Right ventricle myocardium inferior (tissue), 1 donor: ENCODE measurements at places on chromosomes 4 and X. TPM values are rescaled to one million over a fixed set of nuclear protein-coding genes. Genes with fewer than 3 reads are reported as not detected.

SMIM43 gene
- total RNA-seq = not detected

DNA sequence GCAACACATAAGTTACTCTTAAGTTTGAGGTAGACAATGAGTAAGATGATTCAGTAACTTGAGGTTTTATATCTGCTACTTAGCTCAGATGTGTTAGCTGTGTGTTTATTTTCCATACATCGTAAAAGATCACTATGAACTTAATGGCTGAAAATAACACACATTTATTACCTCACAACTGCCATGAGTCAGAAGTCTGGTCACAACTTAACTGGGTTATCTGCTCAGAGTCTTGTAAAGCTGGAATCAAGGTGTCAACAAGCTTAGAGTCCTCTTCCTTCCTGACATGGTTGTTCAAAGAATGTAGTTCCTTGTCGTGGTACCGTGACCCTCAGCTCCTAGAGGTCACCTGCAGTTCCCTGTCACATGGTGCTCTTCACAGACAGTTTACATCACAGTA, 204.9 kb upstream of the MAGEB2 start:
- no peak for DNase-seq

GRCh38 chrX:10725071-10725470, 104.7 kb upstream of the MID1 start:
- no peak for DNase-seq

DNA sequence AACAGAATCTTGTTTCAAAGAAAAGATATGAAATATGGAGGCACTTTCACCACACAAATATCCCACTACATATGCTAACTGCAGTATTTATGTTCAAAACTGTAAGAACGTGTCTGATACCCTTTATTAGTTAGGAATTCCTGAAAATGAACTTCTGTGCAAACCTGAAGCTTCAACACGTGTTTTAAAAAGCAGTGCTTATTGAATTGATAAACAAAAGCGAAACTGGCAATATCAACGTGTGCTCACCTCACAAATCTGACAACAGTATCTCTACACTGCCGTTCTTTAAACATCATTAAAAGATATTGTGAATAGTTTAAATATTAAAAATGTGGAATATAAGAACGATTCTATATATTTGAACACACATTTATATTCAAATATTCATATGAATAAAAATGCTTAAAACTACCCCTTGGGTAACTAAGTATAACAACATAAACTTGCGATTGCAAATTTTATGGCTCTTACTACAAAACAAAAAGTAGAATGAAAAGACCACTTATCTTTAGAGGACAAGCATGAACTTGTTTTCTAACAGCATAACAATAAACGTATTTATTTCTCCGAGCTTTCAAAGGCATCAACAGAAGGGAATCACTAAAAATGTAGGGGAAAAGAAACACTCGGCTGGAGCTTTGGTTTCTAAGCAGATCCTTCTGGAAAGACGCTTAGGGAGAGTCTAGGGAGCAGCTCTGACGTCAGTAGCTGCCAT, at the start of gene LRP2BP:
LRP2BP (minus strand) TSS at position 687 of the 718 bp plus-strand sequence. CDS start 17,738 bp downstream, outside the sequence.
- DNase-seq = no peak

MAMLD1 gene
- 1.8 TPM for total RNA-seq

DNA sequence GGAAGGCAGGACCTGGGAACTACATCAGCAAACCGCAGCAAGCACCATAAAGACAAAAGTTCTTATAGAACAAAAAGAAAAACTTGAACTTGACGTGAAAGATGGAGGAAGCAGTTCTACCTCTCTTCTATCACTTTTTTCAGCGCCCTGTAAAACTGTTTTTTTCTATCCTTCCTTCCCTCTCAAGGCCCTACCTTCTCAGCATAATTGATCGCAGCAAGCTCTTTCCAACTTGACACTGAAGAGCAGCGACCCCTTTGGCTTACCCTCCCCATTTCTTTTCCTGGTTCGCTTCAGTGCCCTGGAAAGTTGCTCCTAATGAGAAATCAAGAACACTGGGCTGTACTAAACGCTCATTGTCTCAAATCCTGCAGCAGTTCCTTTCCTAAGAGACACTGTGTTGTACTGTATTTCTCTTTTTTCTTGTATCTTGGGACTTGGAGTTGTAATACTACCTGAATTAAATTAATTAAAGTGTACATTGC, 150.6 kb upstream of the SLC4A4 start:
- no peak for DNase-seq

ADAMTS3 gene
- total RNA-seq = 0.24 TPM

ANXA5 gene
- 136 TPM for total RNA-seq

ARHGAP36 gene
- total RNA-seq = not detected

F9 gene
- not detected for total RNA-seq

DNA sequence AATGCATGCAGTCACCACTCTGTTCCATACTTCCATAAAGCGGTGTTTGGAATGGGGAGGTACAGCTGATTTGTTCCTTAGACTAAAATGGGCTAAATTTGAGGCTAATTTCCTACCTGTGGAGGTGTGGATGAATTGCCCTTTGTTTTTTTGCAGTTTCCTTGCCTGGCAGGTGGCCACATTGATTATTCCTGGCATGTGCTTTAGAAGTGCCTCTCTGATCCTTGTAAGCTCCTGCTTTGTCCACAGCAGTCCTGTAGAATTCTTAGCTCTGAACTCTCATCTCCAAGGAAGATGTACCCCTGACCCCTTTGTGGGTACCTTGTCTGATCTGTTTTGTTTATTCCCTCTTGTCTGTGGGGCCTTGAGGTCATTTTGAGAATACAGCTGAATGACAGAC, 136.8 kb downstream of the ADGRL3 start:
- DNase-seq = no peak

NCBP2L gene
- not detected for total RNA-seq

DNA sequence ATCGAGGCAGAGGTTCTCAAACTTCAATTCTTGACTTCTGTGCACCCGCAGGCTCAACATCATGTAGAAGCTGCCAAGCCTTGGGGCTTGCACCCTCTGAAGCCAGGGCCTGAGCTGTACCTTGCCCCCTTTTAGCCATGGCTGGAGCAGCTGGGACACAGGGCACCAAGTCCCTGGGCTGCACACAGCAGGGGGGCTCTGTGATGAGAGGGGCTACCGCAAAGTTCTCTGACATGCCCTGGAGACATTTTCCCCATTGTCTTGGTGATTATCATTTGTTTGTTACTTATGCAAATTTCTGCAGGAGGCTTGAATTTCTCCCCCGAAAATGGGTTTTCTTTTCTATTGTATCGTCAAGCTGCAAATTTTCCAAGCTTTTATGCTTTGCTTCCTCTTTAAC, 4.9 kb upstream of the MAGEB17 start:
- no peak for DNase-seq

REST gene
- 25.0 TPM for total RNA-seq

DNA sequence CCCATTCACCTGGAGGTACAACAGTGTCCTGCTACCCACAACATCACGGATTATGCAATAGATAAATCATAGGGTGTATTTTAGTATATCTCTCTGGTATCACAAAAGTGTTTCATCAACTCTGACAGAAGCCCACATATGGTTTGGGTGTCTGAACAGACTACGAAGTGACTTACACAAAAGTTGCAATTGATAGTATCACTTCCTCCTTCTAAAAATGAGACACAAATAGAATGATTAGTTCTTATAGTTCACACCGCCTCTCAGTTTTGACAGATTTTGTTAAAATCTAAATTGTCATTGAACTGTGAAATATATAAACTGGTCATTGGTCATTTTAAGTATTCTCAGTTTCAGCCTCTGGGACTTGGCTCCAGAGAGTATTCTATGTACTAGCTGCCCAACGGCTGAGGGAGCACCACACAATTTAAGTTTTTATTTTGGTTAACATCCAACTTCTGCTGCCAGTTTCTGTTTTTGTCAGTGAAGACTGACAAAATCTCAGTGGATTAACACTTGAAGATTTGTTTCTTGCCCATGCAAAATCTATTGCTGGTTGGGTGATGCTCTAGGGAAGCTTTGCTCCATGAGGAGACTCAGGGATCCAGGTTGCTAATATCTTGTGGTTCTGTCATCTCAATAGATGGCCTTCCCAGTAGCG, 113.8 kb upstream of the PUDP start:
- no peak for DNase-seq
